HFFc6 (cell line): ENCODE measurements at places on chromosomes 3 and 15. TPM values are rescaled to one million over a fixed set of nuclear protein-coding genes. Genes with fewer than 3 reads are reported as not detected.

LDHAL6B gene
- total RNA-seq: not detected in 3 replicates

REC114 gene
- not detected in 3 replicates for total RNA-seq

NR2F2 gene
- total RNA-seq: 120 and 160 TPM in 2 replicates

CD96 gene
- not detected in 3 replicates for total RNA-seq

DNA sequence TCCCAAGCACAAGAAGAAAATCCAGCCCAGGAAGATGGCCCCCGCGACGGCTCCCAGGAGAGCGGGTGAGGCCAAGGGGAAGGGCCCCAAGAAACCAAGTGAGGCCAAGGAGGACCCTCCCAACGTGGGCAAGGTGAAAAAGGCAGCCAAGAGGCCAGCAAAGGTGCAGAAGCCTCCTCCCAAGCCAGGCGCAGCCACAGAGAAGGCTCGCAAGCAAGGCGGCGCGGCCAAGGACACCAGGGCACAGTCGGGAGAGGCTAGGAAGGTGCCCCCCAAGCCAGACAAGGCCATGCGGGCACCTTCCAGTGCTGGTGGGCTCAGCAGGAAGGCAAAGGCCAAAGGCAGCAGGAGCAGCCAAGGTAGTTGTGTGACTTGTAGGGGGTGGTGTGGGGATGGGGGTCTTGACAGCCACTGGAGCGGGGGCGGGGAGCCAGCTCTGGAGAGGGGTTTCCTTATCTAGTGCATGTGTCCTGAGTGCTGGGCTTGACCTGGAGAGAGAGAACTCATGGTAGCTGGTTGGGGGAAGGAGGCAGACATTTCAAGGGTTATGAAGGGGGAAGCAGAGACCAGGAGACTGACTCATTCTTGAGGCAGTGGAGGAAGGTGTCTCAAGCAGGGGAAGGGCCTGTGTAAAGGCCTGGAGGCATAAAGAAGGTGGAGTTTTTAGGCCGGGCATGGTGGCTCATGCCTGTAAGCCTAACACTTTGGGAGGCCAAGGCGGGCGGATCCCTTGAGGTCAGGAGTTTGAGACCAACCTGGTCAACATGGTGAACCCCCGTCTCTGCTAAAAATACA is 6.2 kb downstream of the H1-8 start:
- H3K27ac ChIP-seq: peak overlapping the region; percentile 50
- H3K4me3 ChIP-seq: no peak overlapping the region
- H3K27me3 ChIP-seq: peaks cover 4% of the 10 kb centered on the region
- peaks cover 25% of the 10 kb centered on the region for H3K4me1 ChIP-seq

DNA sequence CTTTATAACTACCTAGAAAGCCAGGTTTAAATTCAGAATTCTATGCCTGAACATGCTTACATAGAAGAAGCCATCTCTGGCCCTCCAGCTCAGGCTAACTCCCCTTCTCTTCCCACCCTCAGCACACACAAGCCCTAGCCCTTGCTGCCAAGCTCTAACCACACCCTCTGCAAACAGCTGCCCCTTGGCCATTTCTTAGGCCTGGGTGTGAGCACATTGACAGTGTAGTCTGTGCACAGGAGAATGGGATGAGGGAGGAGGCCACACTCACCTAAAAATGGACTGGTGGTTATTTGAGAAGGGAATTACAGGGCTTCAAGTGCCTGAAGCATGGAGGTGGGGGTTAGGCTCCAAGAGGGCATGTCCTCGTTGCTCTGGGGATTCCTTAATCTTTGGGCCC is 42.3 kb upstream of the SLC25A36 start:
- no peak overlapping the region for H3K27ac ChIP-seq
- DNase-seq: no peak
- peaks cover 7% of the 10 kb centered on the region for H3K27me3 ChIP-seq

GRCh38 chr3:159854500-159855124 is 134.0 kb upstream of the IL12A start:
- DNase-seq: peak; percentile 97
- H3K36me3 ChIP-seq: peaks cover 8% of the 10 kb centered on the region; the same call in 1 of the 2 replicates
- peaks cover 88% of the 10 kb centered on the region for H3K4me1 ChIP-seq
- H3K27ac ChIP-seq: peak overlapping the region; percentile 94
- peak overlapping the region; percentile 87 for H3K4me3 ChIP-seq

GRCh38 chr3:46599590-46599989 is 12.7 kb upstream of the FAM240A start:
- H3K27me3 ChIP-seq: peaks cover 24% of the 10 kb centered on the region
- no peak overlapping the region for H3K4me3 ChIP-seq

DNA sequence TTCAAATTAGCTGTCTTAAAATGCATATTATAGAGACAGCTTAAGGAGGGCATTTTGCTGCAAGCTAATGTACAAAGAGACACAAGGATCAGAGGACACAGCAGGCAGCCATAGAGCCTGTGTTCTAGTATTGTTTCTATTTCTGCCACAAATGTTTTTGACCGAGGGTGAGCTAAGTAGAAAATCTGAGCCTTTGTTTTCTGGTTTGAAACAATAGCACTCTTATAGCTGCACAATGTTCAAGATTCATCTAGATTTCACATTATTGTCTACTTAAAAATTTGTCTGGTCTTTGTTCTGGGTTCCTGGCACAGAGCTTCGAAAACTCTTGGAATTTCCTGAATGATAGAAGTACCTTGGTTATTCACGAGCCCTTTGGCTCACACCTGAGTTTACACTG is 40.0 kb upstream of the TUSC7 start:
- DNase-seq: no peak
- no peaks in the 10 kb centered on the region for H3K36me3 ChIP-seq
- H3K27me3 ChIP-seq: no peaks in the 10 kb centered on the region
- no peaks in the 10 kb centered on the region for H3K4me1 ChIP-seq
- no peak overlapping the region for H3K4me3 ChIP-seq

DNA sequence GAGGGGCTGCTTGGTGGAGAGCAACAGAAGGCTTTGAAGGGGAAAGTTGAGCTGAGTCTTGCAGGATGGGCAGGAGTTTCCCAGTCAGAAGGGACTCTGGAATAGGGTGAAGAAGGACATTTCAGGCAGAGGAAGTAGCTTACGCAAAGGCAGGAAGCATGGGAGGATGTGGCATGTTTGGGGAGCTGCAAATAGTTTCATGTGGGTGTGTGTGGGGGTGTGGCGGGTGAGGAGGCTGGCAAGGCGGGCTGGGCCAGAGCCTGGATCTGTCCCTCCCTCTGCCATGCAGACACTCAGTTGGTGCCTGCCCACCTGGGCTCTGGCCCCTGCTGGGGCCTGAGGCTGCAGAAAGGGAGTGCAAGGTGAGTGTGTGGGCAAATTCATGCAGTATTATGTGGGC is 10.4 kb downstream of the TEX264 start:
- peak overlapping the region; percentile 82 for H3K27ac ChIP-seq
- peaks cover 16% of the 10 kb centered on the region for H3K36me3 ChIP-seq
- peaks cover 7% of the 10 kb centered on the region; the same call in 1 of the 2 replicates for H3K27me3 ChIP-seq
- H3K4me3 ChIP-seq: peak overlapping the region; percentile 17
- H3K4me1 ChIP-seq: peaks cover 40% of the 10 kb centered on the region

GRCh38 chr15:66484539-66485112 is 12.9 kb downstream of the SNAPC5 start:
- no peak overlapping the region for H3K4me3 ChIP-seq
- H3K4me1 ChIP-seq: peaks cover 25% of the 10 kb centered on the region
- no peak overlapping the region for H3K27ac ChIP-seq
- no peak for DNase-seq
- peaks cover 33% of the 10 kb centered on the region for H3K36me3 ChIP-seq
- no peaks in the 10 kb centered on the region for H3K27me3 ChIP-seq

DNA sequence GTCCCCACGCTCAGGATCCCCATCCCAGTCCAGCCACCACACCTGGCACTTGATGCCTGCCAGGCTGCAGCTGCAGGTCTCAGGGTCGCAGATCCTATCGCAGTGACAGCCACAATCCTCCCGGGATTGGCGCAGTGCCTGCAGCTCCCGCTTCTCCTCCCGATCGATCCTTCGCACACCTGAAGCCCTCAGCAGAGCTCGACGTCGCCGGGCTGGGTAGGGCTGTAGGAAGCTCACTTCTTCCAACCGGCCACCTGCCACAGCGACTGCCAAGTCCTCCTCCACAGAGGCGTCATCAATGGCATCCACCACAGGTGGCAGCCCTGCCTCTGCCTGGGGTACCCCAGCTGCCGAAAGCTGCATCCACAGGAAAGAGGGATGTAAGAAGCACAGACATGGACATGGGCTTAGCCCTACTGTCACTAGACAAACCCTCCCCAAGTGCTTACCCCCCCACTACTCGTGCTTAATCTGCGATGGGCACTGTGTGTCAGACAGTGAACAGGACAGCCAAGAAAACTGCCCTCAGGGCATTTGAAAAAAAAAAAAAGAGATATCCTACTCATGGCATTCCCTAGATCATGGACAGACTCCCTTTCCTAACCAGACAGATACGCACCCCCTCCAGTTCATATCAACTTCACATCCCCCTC is 9.2 kb downstream of the CSRNP1 start:
- peaks cover 11% of the 10 kb centered on the region for H3K27me3 ChIP-seq
- H3K27ac ChIP-seq: peak overlapping the region; percentile 27; the same call in 1 of the 2 replicates
- H3K4me3 ChIP-seq: no peak overlapping the region
- peaks cover 21% of the 10 kb centered on the region for H3K36me3 ChIP-seq
- H3K4me1 ChIP-seq: peaks cover 76% of the 10 kb centered on the region
- DNase-seq: no peak

DNA sequence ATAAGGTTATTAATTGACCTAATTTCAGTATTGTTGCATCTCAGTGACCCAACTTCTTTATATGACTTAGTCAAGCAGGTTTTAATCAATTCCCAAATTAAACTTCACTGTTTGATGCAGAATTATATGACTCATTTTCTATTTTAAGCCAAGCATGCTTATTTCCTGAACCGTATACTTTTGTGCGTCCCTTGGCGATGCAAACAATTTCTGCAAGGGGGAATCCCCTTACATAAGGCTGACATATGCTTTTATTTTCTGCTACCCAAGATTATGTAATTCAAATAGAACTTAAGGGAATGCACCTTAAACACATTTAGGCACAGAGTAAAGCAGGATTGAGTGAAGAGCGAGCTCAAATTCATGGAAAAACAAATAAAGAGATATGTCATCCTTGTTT is 303.9 kb downstream of the PDCD6IP start:
- no peaks in the 10 kb centered on the region for H3K36me3 ChIP-seq
- no peaks in the 10 kb centered on the region for H3K27me3 ChIP-seq
- DNase-seq: no peak
- H3K27ac ChIP-seq: no peak overlapping the region
- no peak overlapping the region for H3K4me3 ChIP-seq

GRCh38 chr3:99586701-99587100 is 51.7 kb upstream of the COL8A1 start:
- 0 out of 2 replicates have a peak, but pooled peaks cover 5% of the 10 kb centered on the region for H3K36me3 ChIP-seq
- H3K4me3 ChIP-seq: peak overlapping the region; percentile 40
- DNase-seq: peak; percentile 17
- peak overlapping the region; percentile 19 for H3K27ac ChIP-seq
- H3K4me1 ChIP-seq: peaks cover 13% of the 10 kb centered on the region
- peaks cover 3% of the 10 kb centered on the region for H3K27me3 ChIP-seq

GRCh38 chr15:65421360-65422215 is 1.2 kb downstream of the IGDCC4 start:
- peaks cover 25% of the 10 kb centered on the region for H3K4me1 ChIP-seq
- no peak for DNase-seq
- peaks cover 5% of the 10 kb centered on the region; the same call in 1 of the 2 replicates for H3K36me3 ChIP-seq
- H3K27ac ChIP-seq: peak overlapping the region; percentile 49; the same call in 1 of the 2 replicates
- H3K4me3 ChIP-seq: peak overlapping the region; percentile 86

GRCh38 chr15:63870487-63871209 is 36.9 kb upstream of the HERC1 start:
- no peak overlapping the region for H3K4me3 ChIP-seq
- H3K36me3 ChIP-seq: no peaks in the 10 kb centered on the region
- DNase-seq: peak; percentile 83
- peaks cover 15% of the 10 kb centered on the region for H3K27me3 ChIP-seq
- no peak overlapping the region for H3K27ac ChIP-seq

DNA sequence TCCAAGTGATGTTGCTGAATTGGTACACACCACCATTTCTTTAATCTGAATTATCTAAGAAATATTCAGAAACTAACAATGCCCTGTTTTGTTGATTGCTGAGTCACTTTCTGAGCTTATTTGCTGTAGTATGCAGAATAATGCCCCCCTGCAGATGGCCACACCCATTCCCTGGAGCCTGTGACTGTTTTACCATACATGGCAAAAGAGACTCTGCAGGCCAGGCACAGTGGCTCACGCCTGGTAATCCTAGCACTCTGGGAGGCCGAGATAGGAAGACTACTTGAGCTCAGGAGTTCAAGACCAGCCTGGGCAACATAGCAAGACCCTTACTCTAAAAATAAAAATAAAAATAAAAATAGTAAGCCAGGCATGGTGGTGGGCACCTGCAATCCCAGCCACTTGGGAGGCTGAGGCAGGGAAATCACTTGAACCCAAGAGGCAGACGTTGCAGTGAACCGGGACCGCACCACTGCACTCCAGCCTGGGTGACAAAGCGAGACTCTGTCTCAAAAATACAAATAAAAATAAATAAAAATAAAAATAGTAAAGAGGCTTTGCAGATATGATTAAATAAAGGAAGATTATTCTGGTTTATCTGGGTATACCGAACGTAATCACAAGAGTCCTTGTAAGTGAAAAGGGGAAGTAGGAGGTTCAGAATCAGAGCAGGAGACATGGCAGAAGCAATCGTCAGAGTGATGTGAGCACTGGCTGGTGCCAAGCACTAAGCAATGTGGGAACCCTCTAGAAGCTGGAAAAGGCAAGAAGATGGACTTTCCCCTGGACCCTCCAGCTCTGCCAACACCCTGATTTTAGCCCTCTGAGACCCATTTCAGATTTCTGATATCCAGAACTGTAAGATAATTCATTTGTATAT is 19.0 kb downstream of the PCYT1A start:
- peaks cover 28% of the 10 kb centered on the region for H3K36me3 ChIP-seq
- no peak overlapping the region for H3K4me3 ChIP-seq
- peaks cover 2% of the 10 kb centered on the region; the same call in 1 of the 2 replicates for H3K27me3 ChIP-seq
- peak overlapping the region; percentile 76 for H3K27ac ChIP-seq

GRCh38 chr3:116512931-116513330 is 67.6 kb upstream of the LSAMP start:
- no peaks in the 10 kb centered on the region for H3K36me3 ChIP-seq
- H3K4me3 ChIP-seq: no peak overlapping the region
- no peaks in the 10 kb centered on the region for H3K4me1 ChIP-seq
- no peak for DNase-seq

GRCh38 chr3:54950391-54951003 is 22.6 kb upstream of the LRTM1 start:
- H3K4me3 ChIP-seq: no peak overlapping the region
- peaks cover 62% of the 10 kb centered on the region for H3K4me1 ChIP-seq
- H3K27ac ChIP-seq: 0 out of 2 replicates have a peak overlapping the region, but pooled peaks have one; percentile 21
- H3K27me3 ChIP-seq: no peaks in the 10 kb centered on the region; the same call in 1 of the 2 replicates

DNA sequence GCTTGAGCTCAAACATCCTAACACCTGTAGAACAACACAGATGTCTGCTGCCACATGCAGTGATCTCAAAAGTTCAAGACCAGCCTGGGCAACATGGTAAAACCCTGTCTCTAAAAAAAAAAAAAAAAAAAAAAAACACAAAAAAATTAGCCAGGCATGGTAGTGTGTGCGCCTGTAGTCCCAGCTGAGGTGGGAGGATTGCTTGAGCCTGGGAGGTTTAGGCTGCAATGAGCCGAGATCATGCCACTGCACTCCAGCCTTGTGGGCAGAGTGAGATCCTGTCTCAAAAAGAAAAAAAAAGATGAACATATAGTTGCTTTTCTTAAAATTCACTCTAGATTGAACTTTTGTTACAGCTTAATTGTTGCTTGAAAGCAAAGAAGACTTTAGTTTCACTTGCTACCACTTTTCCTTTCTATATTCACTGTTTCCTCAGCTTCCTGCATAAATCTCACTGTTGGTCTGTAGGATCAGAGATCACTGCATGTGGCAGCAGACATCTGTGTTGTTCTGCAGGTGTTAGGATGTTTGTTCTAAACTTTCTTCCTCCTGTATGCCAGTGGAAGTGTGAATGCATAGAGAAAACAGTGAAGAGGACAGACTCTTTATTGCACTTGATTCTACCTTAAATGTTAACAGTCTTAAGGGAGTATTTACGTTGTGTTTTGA is 12.6 kb downstream of the RAB11A start:
- no peak overlapping the region for H3K4me3 ChIP-seq
- peaks cover 7% of the 10 kb centered on the region; the same call in 1 of the 2 replicates for H3K4me1 ChIP-seq
- no peak for DNase-seq
